ENCODE measurements at places on chromosomes 6 and 20.

DNA sequence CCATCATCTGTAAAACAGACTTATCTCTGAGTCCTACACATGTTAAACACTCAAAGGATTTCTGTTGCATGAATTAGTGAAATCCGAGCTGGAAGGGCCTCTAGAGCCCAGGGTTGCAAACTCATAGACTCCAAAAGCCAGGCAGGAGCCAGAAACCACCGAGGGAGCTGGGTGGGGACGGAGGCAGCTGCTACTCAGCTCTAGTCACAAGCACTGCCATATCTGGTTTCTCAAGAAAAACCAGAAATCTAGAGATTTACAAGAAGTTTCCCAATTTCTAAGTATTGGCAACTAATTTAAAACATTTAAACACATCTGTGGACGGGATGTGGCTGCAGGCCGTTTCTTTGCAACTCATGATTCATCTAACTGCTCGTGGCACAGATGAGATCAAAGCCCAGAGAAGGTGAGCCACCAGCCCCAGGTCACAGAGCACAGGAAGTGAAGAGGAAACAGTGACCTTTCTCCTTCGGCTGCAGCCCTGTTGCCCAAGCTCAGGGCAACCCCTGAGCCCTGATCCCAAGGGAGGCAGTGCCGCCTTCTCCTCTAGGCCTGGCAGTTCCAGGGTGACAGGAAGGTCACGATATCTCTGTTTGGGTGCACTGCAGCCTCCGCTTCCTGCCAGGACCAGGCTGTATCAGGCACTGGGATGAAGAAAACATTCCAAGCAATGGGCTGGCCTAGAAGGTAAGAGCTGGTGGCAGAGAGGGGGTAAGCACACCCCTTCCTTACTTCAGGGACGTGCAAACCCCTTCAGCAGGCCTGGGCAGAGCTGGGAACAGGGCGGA, 26.4 kb upstream of the PTGIS start:
- H3K36me3 ChIP-seq, result no peaks in the 10 kb centered on the region
- no peak for DNase-seq
- no peak overlapping the region for H3K27ac ChIP-seq

DNA sequence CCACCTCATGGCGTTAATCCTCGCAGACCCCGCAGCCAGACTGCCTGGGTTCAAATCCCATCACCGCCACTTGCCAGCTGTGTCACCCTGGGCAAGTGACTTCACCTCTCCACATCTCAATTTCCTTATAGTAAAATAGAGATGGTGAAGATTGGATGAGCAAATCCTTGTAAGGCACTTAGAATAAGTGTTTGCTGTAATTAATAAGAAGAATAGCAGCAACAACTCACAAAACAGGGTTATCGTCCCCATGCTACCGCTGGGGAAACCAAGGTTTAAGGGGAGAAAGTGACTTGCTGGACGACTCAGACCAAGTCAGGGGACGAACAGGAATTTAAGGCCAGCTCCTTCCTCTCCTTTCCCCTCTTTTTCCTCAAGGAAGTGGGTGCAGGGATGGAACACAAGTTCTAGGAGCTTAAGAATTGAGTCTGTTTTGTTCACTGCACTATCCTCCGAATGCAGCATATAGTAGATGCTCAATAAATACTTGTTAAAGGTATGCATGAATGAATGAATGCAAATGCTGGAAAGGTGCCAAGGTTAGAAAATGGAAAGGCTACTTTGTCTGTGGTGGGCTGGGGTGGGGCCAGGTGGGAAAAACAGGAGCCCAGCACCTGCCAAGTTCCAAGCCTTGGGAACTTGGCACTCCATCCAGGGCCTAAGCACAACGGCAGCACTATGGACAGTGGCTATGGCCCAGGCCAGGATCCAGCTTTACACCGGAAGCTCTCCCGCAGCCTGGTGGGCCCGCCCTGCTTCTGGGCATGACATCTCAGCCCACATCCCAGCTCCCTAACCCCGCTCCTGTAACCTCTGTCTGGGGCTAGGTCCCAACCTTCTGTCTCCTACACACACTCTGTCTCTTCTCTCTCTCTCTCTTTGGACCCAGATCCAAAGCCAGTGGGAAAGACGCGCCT, 4.9 kb upstream of the CDH22 start:
- H3K36me3 ChIP-seq, result no peaks in the 10 kb centered on the region
- no peak overlapping the region for H3K27ac ChIP-seq
- H3K4me1 ChIP-seq, result peaks cover 1% of the 10 kb centered on the region
- no peak for DNase-seq

DNA sequence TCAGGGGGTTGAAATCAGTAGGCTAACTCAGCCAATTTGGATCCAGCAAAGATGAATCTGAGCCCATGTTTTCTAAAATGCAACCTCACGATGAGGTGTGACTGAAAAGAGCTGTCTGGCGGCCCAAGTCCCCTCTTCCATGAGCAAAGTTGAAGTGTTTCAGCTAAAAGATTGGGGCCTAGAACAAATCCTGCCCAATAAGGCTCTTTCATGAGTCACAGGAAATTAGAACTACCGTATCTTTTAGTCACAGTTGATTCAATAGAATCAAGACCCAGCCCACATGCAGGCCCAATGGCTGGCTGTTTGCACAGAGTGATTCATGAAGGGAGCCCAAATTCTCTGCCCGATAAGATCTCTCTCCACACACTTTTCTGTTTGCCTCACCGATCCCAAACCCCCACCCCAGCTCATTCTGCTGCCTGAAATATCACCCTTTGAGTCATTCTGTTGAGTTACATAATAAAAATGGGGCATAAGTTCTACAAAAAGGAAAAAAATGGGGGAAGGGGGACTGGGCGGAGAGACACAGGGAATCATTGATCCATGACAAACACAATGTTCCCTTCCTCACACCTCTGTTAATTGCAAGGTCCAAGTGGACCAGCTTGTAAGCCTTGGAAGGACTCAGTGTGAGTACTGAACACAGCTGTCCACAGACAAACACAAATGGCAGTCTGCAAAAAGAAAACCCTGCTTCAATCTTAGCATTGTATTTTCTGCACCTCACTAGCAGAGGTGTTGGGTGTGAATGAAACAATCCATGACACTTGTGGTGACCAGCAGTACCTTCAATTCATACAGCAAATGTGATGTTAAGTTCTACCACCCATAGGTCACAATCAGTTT, 13.8 kb downstream of the FOXQ1 start:
- H3K4me1 ChIP-seq, result no peaks in the 10 kb centered on the region
- H3K36me3 ChIP-seq, result no peaks in the 10 kb centered on the region
- H3K4me3 ChIP-seq, result no peak overlapping the region
- no peak overlapping the region for H3K27ac ChIP-seq
- H3K27me3 ChIP-seq, result no peaks in the 10 kb centered on the region

DNA sequence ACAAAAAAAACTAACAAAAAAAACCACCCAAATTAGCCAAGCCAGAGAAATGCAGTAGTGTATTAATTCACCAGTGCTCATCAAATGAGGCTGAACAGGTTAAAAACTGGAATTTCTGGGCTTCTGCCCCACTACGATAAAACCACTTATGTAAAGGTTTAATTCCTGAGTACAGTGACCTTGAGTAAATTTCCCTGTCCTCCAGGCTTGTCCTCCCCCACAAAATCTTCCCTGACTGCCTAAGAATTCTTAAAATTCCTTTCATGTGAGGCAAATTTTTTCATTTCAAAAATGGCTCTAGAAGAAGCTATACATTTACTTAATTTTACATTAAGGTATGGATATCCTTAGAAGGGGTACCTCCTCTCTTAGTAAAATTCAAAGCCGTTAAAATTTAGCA, 80.1 kb upstream of the ID4 start:
- H3K36me3 ChIP-seq, result no peaks in the 10 kb centered on the region
- no peak overlapping the region for H3K27ac ChIP-seq
- H3K27me3 ChIP-seq, result no peaks in the 10 kb centered on the region

GRCh38 chr6:129273161-129273560, 390.2 kb downstream of the LAMA2 start:
- H3K4me3 ChIP-seq, result no peak overlapping the region
- no peaks in the 10 kb centered on the region for H3K27me3 ChIP-seq

- H3K4me1 ChIP-seq, result no peaks in the 10 kb centered on the region
- H3K27me3 ChIP-seq, result no peaks in the 10 kb centered on the region
- H3K27ac ChIP-seq, result no peak overlapping the region
- no peak for DNase-seq
- H3K36me3 ChIP-seq, result no peaks in the 10 kb centered on the region
Observed at GRCh38 chr20:24583169-24583792, 113.9 kb downstream of the SYNDIG1 start.
